ENCODE measurements at places on chromosomes 5 and 9.

GRCh38 chr9:78196258-78196657 lies 39.6 kb upstream of the CEP78 start:
- no peak for DNase-seq

DNA sequence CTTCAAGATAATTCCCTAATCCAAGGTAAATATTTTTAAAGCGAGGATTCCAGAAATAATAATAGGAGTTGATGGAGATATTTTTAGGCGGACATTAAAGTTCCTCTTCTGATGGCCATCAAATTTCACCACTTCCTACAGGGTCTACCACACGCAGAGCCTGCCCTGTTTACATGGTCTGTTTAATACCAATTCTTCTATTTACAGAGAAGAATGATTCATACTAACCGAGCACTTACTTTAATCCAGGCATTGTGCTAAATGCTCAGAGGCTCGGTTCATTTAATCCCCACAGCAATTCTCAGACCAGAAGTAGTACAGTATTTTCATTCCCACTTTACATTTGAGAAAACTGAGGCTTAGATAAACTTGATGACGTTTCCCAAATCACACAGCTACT lies 3.0 kb upstream of the ITGA1 start:
- no peak for DNase-seq

- no peak for DNase-seq
Observed at GRCh38 chr5:9776525-9776924, 146.4 kb upstream of the TAS2R1 start.

DNA sequence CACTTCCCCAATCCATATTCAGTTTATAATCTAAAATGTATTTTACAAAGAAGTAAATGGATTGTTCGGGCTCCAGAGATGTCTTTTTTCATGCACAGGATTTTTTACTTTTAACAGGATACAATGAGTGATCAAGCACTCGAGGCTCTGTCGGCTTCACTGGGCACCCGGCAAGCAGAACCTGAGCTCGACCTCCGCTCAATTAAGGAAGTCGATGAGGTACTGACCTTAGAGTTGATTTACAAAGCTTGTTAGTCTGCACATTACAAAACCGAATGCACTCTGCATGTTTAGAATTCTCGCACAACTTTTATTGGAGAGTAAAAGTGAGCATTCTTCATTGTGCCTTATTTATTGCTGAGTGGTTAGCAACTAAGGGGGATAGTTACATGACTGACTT lies 65.2 kb downstream of the ERAP1 start:
- no peak for DNase-seq

GRCh38 chr5:65620021-65620420 lies 4.1 kb downstream of the TRIM23 start:
- no peak for DNase-seq

- DNase-seq = no peak
Observed at GRCh38 chr9:129319938-129320481, 141.9 kb upstream of the IER5L start.

DNA sequence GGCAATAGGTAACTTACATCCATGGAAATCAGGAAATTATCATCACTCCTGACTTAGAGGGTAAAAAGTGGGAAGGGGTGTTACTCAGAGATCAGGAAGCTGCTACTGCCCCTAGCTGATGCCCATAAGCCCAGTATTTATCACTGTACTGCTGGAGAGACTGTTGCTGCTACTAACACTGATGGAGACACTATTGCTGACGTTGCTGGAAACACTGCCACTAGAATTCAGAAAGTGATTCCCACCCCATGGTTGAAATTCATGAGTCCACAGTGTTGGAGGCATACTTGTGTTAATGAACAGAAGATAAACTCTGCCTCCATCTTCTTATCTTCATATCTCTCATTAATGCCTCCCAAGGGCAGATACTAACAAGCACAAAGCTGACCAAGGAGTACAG lies 97.6 kb downstream of the MTX3 start:
- no peak for DNase-seq

DNA sequence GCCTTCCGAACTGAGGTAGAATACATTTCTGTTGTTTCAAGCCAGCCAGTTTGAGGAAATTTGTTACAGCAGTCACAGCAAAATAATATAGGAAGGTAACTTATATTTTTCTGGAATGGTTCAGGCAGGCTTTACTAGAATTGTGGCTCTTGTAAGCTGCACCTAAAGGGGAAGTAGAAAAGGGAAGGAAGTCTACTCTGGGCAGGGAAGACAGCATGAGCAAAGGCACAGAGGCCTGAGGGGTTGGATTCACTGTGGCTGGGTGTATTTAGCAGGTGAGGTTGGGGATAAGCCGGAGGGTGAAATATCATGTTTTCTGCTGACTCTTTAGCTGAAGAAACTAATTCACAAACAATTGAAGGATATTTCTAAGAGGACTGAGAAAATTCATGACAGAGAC lies 183.5 kb downstream of the GAS1 start:
- DNase-seq = no peak

DNA sequence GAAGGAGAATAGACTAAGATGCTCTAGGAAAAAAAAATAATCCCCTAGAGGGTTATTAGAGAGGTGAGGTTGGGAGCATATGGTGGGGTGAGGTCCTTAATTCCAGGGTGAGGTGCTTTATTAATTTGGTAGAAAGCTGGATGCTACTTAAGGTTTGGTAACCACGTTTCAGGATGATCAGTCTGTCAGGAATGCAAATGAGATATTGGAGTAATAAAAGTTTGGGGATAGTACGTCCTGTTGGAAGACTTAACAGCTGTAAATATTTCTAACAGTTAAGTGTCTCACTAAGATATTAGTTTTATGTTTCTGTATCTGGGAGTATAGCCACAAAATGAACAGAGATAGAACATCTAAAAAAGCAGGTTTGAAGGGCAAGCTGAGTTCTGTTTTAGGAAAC lies 578.9 kb downstream of the CETN3 start:
- DNase-seq = no peak

DNA sequence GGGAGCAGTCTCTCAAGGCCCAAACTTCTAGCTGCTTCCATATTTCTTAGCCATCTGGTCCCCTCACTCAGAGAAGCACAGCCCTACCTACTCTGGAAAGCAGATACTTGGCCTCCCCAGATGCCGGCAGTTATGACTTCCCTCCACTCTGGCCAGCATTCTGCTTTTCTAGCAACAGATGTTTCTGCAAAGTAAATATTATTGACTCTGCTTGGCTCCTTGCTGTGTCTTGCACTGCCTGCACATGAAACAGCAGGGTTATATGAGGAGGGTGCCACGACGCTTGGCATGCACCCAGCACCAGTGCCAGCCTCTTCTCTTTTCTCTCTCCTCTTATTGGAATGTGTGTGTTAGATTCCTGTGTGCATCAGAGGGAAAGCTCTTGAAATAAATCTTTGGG lies 99.7 kb downstream of the ARHGAP26 start:
- no peak for DNase-seq

DNA sequence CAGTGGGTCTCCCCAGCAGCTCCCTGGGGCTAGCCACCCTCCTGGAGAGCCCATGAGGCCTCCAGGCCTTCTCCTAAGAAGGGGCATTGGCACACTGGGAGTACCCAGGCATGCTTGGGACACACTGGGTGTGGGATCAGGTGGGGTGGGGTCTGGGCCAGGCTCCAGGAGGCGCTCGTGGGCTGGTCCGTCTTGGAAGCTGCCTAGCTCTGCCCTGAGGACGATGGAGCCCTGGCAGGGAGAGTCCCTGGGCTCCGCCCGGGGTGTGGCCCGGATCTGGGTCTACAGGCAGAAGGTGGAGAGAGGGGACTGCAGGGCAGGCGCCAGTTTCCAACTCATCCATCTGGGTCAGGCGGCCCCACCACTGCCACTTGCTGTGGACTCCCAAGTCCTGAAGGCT lies 2.4 kb downstream of the PRRX2 start:
- no peak for DNase-seq

DNA sequence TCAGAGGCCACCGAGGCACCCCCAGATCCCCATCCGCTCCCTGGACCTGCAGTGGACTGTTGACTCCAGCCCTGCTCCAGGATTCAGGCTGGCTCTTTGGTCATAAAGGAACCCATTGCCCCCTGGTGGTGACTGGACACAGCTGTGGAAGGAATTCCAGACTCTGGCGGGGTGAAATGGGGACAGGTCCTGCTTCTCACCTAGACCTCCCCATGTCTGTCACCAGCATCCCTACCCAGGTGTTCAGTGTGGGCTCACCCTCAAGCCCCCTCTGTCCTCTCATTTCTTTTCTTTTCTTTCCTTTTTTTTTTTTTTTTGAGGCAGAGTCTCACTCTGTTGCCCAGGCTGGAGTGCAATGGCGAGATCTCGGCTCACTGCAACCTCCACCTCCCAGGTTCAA lies 25.5 kb upstream of the STXBP1 start:
- no peak for DNase-seq

DNA sequence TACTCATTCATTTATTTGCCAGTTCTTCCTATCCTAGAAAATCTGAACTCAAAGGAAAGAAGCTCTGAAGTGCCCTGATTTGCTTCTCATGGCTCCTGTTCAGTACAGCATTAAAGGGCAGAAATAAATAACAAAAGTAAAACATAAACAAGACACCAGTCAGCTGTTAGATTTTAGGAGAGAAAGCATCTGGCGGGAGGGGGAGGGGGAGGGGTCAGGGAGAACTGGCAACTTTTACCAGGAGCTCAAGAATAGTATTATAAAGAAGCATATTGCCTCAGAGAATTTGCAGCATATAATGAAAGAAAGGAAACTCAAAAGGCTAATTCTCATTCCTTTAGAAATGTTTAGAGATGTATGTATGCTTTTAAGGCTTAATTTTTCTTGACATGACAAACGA lies 68.1 kb downstream of the SEMA6A start:
- no peak for DNase-seq

DNA sequence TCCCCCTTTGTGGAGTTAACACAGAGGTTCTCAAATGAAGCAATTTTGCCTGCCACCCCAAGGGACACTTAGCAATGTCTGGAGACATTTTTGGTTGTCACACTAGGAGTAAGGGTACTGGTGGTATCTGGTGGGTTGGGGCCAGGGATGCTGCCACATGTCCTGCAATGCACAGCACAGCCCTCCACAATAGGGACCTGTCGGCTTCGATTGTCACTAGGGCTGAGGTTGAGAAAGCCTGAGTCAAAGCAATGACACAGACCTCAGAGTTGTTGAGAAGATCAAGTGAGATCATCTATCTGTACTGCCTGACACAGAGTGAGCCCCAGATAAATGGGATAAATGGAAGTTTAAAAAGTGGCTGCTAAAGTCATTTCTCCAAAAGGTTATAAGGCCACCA lies 249.2 kb upstream of the KLF4 start:
- DNase-seq = no peak

DNA sequence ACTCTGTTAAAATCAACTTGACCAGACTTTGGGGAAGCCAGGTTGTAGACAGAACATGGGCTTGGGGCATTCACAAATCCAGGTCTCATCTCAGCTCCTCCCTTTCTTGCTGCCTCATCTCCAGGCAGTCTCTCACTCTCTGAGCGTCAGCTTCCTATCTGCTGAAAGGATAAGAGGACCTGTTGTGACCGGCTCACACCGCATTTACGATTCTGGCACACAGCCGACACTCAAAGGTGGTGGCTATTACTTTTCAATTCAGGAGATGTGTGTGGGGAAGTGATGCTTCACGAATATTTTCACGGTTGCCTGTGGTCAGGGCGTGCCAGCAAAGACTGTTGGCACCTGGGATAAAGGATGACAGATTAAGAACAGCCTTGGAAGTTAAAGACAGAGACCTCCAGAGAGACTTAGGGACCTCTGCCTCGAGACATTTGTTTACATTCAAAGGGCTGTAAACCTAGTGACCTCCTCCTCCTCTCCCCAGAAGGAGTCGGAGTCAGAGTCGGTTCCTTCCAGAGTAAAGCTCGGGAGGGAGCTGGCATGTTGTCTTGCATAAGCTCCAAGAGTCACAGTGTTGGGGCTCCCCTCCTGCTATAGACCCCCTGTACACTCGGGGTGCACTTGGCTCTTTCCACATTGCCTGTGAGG lies 83.2 kb downstream of the AK8 start:
- no peak for DNase-seq

GRCh38 chr5:124043456-124043855 lies 531.5 kb downstream of the CSNK1G3 start:
- no peak for DNase-seq

DNA sequence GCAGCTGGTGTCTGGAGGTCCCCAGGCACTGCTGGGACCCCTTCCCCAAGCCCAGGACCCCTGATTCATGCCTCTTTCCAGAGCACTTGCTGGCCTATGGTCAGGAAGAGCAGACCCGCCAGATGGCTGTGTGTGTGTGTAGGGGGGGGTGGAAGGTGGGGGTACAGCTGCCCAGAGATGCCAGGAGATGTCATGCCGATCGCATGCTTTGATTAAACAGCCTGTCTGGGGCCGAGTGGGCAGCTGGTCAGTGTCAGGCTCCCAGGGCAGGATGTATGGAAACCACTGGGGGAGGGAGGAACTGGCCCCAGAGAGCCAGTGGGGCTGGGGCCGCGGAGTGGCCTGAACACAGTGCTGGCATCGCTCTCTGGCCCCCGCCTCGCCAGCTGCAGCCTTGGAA lies 23.7 kb downstream of the RXRA start:
- DNase-seq = no peak

DNA sequence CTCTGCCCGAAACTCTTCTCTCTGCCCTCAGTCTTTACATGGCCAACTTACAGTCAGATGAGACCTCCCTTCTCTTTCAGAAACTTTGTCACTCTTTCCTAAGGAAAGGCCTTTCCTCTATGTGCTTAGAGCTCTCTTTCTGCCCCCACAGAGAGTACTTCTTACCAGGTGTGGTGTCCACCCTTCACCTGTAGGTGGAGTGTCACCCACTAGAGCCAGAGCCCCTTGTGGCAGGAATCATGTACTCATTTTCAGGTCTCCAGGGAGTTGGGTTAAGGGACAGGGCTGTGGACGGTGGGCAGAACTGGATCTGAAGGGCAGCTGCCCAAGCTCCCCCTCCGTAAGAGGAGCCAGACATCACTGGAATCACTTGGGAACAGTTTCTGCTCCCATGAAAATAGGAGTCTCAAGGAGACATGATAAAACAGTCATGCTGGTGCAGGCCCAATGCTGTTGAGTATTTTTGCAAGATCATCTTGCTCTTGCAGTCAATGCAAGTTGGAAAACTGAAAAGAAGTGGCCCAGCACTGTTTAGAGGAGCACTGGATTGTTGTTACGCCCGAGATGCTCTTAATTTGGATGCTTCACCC lies 436.7 kb downstream of the ZSWIM6 start:
- DNase-seq = no peak

GRCh38 chr9:89363921-89364665 lies 45.8 kb downstream of the SECISBP2 start:
- DNase-seq = no peak

GRCh38 chr5:95555553-95555952 lies 652 bp downstream of the ARSK start:
- DNase-seq = no peak

DNA sequence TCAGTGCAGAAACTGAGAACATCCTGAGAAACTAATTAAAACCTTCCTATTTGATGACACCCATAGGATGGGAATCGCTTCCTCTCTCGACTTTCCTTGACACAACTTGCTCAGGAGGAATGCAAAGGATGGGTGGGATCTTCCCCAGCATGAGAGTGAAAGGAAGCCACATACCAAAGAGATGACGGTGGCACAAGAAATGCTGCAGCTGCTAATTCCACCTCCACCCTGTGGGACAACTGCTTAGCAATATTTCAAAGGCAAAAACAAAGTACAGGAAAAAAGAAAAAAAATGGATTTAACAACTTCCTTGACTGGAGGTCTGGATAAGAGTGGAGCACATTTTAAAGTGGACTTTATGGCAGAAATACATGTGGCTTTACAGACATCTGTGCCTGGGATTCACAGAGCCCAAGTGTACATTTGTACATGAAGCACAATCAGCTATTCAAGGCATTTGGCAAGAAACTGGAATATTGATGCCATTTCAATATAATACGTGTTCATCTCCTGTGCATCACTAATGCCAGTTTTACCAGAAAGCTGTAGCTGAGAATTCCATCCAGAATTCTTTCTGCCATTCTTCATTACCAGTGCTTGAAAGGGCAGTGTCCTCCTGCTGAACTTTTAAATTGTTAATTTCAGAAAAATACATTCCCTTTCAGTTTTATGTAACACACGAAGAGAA lies 359.2 kb upstream of the ACTBL2 start:
- no peak for DNase-seq
